Type B pancreatic cell (in vitro differentiated cells): ENCODE measurements at places on chromosomes 2 and 18. TPM values are rescaled to one million over a fixed set of nuclear protein-coding genes. Genes with fewer than 3 reads are reported as not detected.

GRCh38 chr2:151614606-151615306, 119.5 kb downstream of the NEB start:
- no peak for DNase-seq

GRCh38 chr2:73254343-73255006, 20.4 kb downstream of the CCT7 start:
- DNase-seq = no peak

DNA sequence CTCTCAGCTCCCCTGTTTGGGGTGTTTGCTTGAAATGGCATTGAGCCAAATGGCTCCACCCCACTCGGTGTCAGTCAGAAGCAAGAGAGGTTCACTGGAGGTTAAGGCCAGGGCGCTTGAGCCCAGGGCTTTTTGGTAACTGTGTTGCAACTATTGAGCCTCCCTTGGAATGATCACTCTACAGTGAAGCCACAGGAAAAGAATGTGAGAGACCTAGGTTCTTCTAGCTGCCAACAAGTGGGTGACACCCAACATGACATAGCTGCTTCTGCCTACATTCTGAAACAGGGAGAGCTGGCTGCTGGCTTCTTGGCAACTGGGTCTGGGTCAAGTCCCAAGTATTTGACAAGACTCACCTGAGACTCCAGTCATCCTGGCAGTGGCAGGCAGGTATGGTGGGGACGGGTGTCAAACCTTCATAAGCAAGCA, 7.1 kb upstream of the GRHL1 start:
- DNase-seq = no peak

GRCh38 chr2:202122980-202123720, 50.1 kb downstream of the KIAA2012 start:
- no peak for DNase-seq

DNA sequence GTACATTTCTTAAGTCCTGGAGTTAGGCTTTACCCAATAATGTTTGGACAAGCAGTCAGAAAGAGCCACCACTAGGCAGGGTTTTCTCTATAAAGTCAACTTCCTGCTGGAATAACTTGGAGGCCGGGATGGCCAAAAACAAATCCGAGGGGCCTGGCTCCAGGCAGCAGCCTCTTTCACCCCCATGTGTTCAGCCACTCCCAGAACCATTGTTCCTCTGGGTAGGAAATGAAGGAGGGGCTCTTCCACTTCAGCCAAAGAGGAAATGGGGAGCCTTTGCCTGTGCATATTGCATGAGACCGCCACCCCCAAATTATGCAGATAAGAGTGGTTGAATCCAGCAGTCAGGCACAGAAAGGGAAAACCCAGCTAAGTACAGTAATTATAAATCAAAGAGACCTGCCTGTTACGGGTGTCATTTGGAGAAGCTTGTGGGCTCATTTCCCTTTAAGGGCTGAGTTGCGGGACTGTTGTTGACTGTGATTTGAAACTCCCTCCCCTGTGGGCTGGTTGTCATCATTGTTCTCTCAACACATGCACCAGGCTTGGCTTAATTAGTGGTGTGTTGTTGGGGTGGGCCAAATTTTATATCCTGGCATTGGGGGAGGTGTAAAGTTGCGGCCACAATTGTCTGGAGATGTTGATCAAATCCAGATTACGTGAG, 212.8 kb upstream of the SOX11 start:
- DNase-seq = no peak

GRCh38 chr18:32595832-32596231, 125.2 kb upstream of the GAREM1 start:
- no peak for DNase-seq

- DNase-seq = no peak
These were observed 26.9 kb upstream of the DTNB start for GRCh38 chr2:25700221-25700660.

DNA sequence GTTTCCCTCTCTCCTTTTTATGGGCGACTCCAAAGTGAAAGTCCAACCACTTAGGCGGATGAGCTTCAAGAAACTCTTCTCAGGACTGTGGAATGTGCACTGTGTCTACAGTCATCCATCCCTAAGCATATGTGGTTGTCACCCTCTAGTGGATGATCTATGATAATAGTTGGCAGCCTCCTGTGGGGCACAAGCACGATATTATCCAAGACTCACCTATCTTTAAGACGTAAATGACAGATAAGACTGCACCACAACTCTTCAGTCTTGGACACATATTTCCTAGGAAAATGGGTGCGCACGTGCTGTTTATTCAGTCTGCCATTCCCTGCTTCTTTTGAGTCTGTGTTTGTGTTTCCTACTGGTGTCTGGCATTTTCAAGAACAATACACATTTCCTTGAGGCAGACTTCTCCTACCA, 145.5 kb upstream of the CTAGE1 start:
- no peak for DNase-seq

GRCh38 chr18:57544936-57545660, 41.4 kb downstream of the FECH start:
- DNase-seq = no peak

The GCKR gene
- 0.65 and 2.2 TPM in 2 replicates for total RNA-seq

The ZNF519 gene
- 10.5 and 31.4 TPM in 2 replicates for total RNA-seq
